Astrocyte (in vitro differentiated cells and primary cell): ENCODE measurements at places on chromosomes 1 and 21. TPM values are rescaled to one million over a fixed set of nuclear protein-coding genes. Genes with fewer than 3 reads are reported as not detected.
A peak's percentile ranks its signal among the peaks of the same experiment; 100 is the strongest.

DNA sequence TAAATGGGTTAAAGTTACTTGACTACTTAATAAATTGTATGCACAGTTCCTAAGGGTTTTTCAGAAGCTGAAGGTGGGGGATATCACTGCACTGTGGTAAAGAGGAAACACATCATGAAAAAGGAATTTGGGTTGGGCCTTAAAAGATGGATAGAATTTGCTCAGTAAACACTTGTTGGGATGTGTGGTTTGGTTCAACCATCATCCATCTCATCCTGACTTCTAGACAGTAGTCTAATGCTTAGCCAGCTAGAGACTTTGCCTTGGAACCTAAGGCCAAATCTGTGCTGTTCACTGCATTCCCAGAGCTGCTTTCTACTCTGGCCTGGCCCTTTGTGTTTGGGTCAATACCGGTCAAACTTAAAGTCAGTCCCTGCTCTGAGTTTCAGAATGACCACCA, 30.6 kb downstream of the LY9 start:
- H3K4me1 ChIP-seq, result no peaks in the 10 kb centered on the region
- H3K27ac ChIP-seq, result no peak overlapping the region
- H3K36me3 ChIP-seq, result no peaks in the 10 kb centered on the region
- peak; percentile 70 for DNase-seq
- no peak overlapping the region for H3K4me3 ChIP-seq

FLVCR1 gene
- 8.1 and 9.3 TPM in 2 replicates for total RNA-seq

GRCh38 chr1:214901718-214902117, 180.8 kb upstream of the KCNK2 start:
- H3K27ac ChIP-seq, result peak overlapping the region; percentile 60
- peak; percentile 67 for DNase-seq
- H3K4me1 ChIP-seq, result peaks cover 20% of the 10 kb centered on the region
- H3K36me3 ChIP-seq, result no peaks in the 10 kb centered on the region

- H3K36me3 ChIP-seq, result no peaks in the 10 kb centered on the region
- H3K4me1 ChIP-seq, result no peaks in the 10 kb centered on the region
- H3K27me3 ChIP-seq, result no peaks in the 10 kb centered on the region
- no peak overlapping the region for H3K27ac ChIP-seq
- no peak overlapping the region for H3K4me3 ChIP-seq
- peak; percentile 67 for DNase-seq
Observed at GRCh38 chr21:37032877-37033471, 26.5 kb downstream of the RIPPLY3 start.

DNA sequence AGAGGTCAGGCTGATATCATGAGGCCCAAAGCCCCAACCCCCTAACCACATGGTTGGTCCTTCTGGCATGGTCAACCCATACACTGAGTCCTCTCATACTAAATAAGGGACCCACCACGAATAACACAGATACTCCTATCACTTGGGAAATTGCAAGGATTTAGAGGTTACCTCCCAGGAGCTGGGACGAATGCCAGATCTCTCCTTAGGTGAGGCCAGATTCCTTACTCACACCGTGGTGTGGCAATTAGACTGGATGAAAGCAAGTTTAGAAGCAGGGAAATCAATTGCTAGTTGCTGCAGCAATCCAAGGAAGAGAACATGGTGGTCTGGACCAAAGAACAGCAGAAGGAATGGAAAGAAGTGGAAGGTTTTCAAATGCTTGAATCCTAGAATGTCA, 60.1 kb downstream of the IER5 start:
- H3K36me3 ChIP-seq, result no peaks in the 10 kb centered on the region
- no peak for DNase-seq
- H3K4me3 ChIP-seq, result no peak overlapping the region
- H3K27me3 ChIP-seq, result no peaks in the 10 kb centered on the region
- no peak overlapping the region for H3K27ac ChIP-seq

DNA sequence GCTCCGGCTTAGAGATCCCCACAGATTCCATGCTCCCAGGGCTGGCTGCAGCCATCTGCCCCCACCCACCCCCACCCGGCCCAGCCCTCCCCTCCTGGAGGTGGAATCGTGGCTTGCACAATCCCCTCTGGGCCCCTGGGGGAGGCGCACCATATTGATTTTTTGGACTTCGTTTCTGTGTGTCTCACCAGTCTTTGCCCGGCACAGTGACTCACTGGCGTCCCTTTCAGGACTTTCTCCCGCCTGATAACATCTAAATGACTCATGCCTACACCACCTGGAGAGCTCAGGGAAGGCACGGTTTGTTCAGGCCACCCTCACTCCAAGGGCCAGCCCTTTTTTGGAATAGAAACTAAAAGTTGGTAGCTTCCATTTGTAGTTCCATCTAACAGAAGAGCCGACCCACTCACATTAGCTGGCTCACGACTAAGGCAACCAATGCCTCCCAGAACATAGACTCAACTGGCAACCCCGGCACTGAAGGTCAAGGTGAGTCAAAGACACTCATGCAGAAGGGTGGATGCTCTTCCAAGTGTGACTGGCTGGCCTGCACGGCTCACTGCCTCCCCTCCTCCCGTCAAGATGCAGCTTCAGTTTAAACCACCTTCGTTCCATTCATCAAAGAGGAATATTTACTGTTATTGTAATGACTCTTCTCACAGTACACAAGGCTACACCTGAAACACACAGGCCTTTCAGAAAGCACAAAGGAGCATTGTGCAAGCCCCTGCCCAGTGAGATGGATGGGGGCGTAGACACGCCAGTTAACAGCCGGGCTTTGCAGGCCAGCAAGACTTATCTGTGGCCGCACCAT, 18.1 kb upstream of the ETS2 start:
- peak overlapping the region; percentile 30 for H3K4me3 ChIP-seq
- peak; percentile 82 for DNase-seq
- H3K27me3 ChIP-seq, result no peaks in the 10 kb centered on the region
- peaks cover 11% of the 10 kb centered on the region for H3K4me1 ChIP-seq

DNA sequence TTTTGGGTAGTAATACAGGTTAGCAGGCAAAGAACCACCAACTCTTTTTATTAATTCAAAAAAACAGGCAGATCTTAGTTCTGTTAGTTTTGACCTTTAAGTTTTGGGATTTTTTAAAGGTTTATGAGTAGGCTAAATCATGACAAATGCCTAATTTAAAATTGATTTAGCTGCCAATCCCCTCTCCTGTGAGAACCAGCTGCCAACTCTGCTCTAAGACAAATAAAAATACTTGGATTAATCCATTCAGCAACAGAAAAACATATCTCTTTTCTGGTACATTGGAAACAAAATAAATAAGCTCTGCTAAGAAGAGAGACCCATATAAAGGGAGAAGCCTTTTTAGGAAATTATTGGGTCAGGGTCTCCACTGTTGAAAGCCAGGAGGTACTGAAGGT, 160.8 kb downstream of the NTMT2 start:
- H3K4me1 ChIP-seq, result peaks cover 22% of the 10 kb centered on the region
- no peak overlapping the region for H3K4me3 ChIP-seq
- H3K27me3 ChIP-seq, result no peaks in the 10 kb centered on the region
- H3K27ac ChIP-seq, result no peak overlapping the region
- no peaks in the 10 kb centered on the region for H3K36me3 ChIP-seq

CYP4A22 gene
- total RNA-seq, result not detected in 2 replicates

C8A gene
- not detected in 2 replicates for total RNA-seq

GRCh38 chr1:156115514-156116374, 1.2 kb downstream of the LMNA start:
- H3K4me3 ChIP-seq, result peak overlapping the region; percentile 96
- DNase-seq, result no peak

DNA sequence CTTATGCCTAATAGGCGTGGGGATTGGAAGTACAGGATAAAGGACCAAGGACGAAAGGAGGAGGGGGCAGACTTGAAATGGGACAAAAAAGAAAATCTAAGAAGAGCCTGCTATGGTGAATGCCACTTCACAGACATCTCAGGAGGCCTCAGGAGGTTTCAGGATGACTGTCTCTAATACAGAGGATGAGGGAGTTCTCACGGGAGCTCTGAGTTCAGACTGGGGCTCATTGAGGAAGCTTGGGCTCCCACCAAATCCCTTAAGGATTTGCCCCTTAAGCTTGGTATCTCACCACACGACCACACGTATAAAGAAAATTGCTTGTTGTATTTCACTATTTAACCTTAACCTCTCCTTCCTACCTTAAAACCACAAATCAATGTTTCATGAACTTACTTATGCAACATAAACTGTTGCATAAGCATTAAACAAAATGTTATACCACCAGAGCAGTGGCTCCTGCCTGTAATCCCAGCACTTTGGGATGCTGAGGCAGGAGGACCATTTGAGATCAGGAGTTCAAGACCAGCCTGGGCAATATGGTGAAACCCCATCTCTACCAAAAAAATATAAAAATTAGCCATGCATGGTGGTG, 12.4 kb downstream of the SLC30A1 start:
- peaks cover 5% of the 10 kb centered on the region for H3K27me3 ChIP-seq
- H3K4me1 ChIP-seq, result no peaks in the 10 kb centered on the region
- DNase-seq, result no peak
- H3K4me3 ChIP-seq, result no peak overlapping the region

- peaks cover 36% of the 10 kb centered on the region for H3K36me3 ChIP-seq
- H3K4me1 ChIP-seq, result peaks cover 22% of the 10 kb centered on the region
- DNase-seq, result no peak
- H3K27ac ChIP-seq, result no peak overlapping the region
- H3K4me3 ChIP-seq, result peak overlapping the region; percentile 70
- no peaks in the 10 kb centered on the region for H3K27me3 ChIP-seq
Observed at GRCh38 chr1:45009296-45009865, 1.7 kb downstream of the HECTD3 start.

S100B gene
- 1.0 and 2.0 TPM in 2 replicates for total RNA-seq

DNA sequence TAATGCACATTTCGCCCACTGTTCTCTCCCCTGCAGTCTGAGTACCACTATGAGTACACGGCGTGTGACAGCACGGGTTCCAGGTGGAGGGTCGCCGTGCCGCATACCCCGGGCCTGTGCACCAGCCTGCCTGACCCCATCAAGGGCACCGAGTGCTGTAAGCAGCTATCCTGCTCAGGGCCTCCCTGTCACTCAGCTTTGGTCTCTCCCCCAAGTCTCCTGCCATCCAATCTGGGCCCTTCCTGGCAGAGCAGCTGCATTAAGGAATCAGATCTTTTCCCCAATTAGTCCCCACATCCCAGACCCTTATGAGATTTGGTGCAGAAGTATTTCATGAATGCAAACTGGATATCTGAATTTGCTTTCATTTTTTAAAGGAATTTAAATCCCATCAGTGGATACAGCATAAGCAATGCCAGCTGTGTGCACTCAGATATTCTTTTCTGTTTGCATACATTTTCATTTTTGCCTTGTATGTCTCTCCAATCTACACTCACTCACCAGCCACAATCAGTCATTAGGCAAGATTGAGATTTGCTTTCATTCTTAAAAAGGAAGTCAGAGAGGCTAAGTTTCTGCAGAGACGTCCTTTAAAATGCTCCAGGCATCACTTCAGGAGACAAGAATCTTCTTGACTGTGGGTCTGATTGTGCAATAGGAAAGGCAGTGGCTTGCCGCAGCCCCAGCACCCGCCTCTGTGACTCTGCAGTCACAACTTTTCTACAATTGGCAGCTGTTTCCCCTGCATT, 48.1 kb downstream of the ELAPOR1 start:
- H3K36me3 ChIP-seq, result no peaks in the 10 kb centered on the region
- peak; percentile 80 for DNase-seq
- H3K27me3 ChIP-seq, result peaks cover 3% of the 10 kb centered on the region
- H3K4me3 ChIP-seq, result no peak overlapping the region
- no peak overlapping the region for H3K27ac ChIP-seq

ARMH1 gene
- total RNA-seq, result 2.5 and 4.8 TPM in 2 replicates

- no peaks in the 10 kb centered on the region for H3K4me1 ChIP-seq
- H3K4me3 ChIP-seq, result no peak overlapping the region
Observed at GRCh38 chr1:230760360-230760827, 13.2 kb downstream of the CAPN9 start.
